ENCODE measurements at places on chromosomes 5 and 9.

DNA sequence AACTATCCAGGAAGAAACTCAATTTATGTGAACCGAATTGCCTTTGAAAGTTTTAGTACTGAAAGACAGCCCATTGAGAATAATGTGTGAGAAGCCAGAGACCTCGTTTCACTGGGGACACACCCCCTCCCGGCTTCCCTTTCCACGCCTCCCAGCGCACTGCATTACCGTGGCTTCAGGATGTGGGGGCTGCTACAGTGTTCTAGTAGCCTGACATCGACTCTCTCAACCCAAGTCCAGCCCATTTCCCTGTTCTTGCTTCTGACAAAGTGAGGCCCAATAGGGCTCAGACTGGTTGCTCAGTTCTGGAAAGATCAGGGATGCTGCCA is 3.5 kb downstream of the PAX5 start:
- no peak for DNase-seq

DNA sequence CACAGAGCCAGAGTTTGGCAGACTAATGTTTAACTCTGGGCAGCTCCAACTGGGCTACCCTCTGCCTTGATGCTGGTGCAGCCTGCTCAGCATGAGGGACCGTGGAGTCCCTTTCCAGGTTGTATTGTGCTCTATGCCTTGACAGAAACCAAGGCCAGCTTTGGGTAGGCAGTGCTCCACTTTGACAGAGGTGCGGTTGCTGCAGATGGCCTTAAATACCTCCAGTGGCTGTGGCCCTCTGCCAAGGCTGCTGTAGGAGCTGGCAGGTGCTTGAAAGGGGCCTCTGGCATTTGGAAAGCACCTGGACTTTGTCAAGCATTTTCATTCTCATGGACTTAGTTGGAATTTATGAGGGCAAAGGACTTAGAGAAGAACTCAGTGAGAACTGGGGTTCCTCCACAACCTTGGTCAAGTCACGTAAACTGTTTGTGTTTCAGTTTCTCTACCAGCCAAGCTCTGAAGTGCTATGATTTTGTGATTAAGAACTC is 249.7 kb upstream of the ZNF462 start:
- DNase-seq, result no peak

GRCh38 chr5:145824040-145824439 is 11.1 kb downstream of the PRELID2 start:
- DNase-seq, result no peak

DNA sequence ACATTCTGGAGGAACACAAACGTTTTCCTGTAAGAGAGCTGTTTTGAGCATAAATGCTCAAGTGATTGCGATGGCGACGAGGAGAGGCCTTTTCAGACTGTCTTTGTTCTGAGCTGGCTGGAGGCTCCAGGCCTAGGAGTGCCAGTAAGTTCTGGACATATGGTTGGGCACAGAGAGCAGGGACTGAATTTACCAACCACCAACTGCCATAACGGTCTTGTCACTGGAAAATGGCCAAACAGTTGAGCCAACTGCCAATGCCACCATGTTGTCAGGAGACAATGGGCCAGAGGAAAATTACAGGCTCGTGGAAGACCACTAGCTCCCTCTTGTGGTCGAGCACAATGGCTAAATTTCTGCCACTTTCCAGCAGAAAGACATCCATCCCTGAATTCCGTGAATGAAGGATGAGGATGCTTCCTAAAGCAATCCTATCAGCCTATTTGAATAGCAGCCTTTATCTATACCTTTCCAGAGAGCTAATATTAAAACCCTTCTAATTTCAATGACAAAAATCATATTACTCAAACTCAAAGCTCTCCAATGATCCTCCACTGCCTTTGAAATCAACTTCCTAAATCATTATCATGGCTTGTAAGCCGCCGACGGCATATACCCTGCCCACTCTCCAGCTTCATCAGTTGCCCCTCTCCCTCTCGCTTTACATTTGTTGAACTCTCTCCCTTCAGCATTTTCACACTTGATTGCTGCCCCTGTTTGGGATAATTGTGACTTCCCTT is 66.9 kb upstream of the GLIS3 start:
- peak; percentile 3 for DNase-seq

- no peak for DNase-seq
These were observed 68.8 kb upstream of the FCN2 start for GRCh38 chr9:134811673-134812342.

DNA sequence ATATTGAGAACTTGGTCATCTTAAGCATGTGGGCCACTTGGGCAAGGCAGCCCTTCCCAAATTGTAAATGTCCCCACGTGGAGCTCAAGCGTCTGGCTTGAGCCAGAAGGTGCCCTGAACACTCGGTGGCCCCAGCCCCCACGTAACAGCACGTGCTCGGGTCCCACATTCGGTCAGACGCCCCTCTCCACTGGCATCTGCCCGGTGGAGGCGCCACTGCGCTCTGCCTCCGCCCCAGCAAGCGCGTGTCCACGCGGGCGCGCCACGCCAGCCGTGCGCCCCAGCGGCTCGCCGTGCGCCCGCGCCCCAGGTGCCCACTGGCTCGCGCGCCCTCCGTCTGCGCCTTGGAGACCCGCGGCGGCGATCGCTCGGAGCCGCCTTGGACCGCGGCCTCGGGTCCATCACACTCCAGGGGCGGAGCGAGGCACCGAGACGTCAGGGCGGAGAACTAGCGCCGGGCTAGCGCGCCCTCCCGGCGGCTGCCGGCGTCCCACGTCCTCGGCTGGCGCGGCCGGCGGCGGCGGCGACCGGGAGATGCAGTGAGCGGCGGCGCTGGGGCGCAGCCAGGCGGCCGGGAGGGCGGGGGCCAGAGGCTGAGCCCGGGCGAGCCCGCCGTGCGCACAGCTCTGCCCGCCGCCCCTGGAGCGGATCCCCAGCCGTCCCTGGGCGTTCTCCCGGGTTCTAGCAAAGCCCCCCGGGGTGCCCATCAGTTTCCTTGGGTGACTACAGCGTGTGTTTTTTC is at the start of gene PALM2AKAP2:
Gene PALM2AKAP2, plus strand, starts transcription at position 488 of the 742 bp plus-strand sequence. CDS start 291 bp downstream, outside the sequence.
- no peak for DNase-seq

GRCh38 chr5:52024359-52024758 is 641.1 kb downstream of the ISL1 start:
- no peak for DNase-seq

GRCh38 chr5:63070001-63070400 is 491.4 kb downstream of the LRRC70 start:
- DNase-seq, result no peak

- DNase-seq, result no peak
These were observed 9.1 kb downstream of the TGFBR1 start for GRCh38 chr9:99114049-99114440.

DNA sequence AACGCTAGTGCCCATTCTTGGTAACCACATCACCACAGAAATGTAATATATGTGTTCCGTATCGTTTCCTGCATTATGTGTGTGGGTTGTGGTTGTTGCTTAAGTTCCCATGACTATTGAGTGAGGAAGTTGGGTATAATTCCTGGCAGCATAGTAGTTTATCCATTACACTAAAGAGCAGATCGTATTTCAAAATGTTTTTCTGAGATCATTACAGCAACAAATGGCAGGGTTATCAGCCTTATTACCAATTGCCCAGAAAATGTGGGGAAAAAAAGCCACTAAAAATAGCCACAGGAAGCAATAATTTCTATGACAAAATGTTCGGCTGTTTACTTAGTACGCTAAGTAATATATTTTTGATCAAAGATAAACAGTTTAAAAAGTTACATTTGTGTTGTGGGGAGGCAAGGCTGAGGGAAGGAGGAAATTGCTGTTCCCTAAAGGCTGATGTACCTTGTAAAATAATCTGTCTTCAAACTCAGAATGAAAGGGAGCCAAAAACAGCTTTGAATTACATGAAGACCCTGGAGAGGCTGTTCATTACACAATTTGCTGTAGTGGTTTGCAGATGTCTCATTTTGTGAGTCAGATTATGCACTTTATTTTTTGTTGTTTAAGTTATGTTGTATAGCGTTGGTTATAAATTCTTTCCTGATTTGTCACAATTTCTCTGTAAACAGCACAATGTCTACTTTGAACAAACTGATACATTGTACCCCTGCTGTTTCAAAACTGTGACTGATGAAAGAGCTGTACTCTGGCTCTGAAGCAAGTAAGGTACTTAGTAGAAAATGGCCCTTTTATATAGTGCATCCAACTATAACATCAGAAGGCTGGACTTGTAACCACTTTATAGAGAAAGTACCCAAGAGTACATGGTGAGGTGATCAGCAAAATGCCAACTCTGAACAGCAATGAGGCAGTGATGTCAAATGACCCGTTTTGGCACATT is 1028.5 kb downstream of the NR2F1-AS1 start:
- DNase-seq, result no peak

GRCh38 chr9:123568691-123569688 is 213.0 kb downstream of the CRB2 start:
- DNase-seq, result no peak

DNA sequence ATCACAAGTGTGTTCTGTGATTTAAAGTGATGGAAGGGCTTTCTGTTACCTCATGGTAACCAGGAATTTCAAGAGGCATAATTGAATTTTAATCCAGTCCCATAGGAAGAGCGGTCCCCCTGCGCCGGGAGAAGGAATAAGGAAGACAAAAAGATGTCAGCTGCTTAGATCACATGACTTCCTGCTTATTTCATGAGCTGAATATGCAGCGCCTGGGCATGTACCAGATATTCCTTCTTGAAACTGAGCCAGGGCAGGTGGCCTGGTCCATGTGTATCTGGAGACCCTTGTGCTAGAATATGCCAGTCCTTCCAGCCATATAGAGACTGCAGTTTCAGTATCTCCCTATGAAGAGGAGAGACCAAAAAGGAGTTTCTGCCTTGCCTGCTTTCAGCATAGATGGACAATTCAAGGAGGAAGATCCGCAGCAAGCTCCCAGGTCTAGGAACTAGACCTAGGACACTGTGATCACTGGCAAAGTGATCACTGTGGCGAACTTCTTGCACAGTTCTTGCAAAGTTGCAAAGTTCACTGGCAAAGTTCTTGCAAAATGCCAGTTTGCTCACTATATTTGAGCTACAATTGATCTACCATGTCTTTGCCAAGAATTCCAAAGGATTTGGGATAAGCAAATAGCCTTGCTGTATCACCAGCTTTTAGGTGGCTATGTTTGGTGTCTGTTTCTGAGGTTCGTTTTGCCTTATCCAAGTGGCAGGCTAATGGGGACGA is 102.9 kb upstream of the PHYKPL start:
- no peak for DNase-seq

GRCh38 chr5:116472274-116472673 is 102.3 kb downstream of the SEMA6A start:
- DNase-seq, result no peak

- no peak for DNase-seq
These were observed 148.5 kb upstream of the OTULINL start for GRCh38 chr5:14432931-14433589.

- DNase-seq, result no peak
These were observed 361.8 kb downstream of the CDH18 start for GRCh38 chr5:19626211-19626610.

GRCh38 chr5:139315056-139315615 is 21.6 kb downstream of the MATR3 start:
- DNase-seq, result no peak

DNA sequence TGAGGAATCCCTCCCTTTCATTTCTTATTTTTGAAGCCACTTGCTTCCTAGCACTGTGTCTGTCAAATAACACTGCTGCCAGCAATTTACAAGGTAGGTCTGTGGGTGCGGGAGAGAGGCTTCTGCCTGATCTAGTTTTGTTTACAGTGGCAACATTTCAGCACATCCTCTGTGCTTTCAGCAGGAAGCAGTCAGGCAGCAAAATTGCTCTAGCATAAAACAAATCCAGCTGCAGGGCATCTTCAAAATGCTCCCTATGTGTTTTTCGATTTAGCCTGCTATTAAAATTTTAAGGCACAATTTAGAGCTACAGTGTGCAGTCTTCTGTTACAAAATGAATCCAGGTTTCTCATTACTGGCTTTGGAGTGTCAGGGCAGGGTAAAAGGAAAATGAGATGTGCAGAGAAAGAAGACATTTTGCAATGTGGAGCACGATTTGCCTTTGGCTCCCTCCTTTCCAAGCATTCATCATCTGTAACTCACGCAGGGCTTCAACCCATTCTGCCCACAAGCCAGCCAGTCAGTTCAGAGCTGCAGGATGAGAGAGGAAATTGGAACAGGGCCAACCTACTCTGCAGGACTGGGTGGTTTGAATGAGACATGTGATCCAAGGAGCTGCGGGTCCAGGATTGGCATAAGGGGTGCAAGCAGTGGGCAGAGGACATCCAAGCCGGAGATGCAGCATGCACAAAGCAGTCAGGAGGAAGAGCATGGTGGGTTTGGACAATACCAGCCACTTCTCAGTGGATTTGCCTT is 143.4 kb upstream of the APC start:
- no peak for DNase-seq

- no peak for DNase-seq
These were observed 384.5 kb upstream of the PIK3R1 start for GRCh38 chr5:67831048-67831447.

GRCh38 chr5:113488645-113489184 is 462 bp upstream of the MCC start:
- no peak for DNase-seq

- no peak for DNase-seq
These were observed 55.8 kb upstream of the SMARCA2 start for GRCh38 chr9:1959371-1959770.

DNA sequence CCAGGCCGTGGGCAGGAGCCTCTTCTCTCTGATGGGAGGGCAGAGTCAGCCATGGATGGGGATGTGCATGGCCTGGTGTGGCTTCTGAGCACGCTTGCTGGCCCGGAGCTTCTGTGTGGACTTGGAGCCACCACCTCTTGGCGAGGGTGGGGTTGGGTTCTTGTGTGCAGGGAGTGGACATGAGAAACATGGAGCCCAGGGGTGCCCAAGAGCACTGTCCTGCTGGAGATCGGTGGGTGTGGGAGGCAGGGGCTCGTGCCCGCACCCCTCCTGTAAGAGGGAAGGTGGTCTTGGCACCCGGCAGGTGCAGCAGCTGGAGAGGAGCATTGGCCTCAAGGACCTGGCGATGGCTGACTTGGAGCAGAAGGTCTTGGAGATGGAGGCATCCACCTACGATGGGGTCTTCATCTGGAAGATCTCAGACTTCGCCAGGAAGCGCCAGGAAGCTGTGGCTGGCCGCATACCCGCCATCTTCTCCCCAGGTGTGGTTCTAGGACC is 23.8 kb downstream of the FBXW5 start:
- no peak for DNase-seq

- DNase-seq, result peak; percentile 4
These were observed 83.9 kb upstream of the GRAMD2B start for GRCh38 chr5:126339215-126339805.

DNA sequence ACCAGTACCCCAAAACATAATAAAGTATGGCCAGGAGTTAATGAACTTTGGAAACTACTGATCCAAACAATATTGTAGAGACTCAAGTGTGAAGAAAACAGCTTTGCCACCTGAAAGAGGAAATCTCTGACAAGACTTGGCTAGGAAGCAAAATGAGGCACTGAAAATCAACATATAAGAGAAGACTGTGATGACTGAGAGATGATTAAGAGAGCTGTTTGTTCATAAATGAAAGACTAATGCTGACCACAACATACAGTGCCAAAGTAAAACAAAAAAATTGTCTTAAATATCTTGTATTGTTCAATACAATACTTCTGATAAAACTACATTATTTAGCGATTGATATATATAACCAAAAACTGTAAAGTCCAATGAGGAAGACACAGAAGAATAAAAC is 7.2 kb downstream of the RC3H2 start:
- DNase-seq, result no peak
